ENCODE measurements at places on chromosomes 1 and 21.

DNA sequence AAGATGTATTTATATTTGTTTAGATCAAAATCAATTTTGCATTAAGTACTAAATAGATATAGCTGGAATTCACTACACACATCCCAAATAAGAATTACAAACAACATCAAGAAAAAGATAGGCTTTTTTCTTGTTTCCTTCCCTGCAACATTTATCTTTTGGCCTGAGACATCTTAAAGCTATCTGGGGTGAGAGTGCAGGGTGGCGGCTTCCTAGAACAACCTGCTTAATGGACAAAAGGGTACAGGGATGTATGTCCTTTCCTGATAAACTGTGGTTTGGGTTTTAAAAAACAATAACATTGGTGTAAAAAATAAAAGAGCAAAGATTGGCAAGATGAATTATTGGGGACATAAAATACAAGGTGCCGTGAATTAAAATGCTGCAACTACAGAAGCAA lies 54.4 kb downstream of the EPRS1 start:
- no peak for DNase-seq

DNA sequence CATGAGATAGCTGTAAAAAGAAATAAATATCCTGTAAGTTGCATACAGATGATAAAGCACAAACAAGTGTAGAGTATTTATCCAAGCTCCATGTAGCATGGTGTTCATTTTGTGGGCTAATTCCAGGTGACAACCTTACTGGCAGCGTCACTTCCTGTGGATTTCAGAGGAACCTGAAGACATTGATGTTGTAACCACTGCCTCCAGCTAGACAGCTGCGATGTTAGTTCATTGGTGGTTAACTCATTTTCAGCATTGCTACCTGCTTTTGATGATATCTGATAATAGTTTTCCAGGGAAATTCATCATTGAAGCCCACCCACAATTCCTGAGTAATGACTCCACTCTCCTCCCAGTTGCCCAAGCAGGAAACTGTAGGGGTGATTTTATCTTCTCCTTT lies 3.0 kb downstream of the HSD3B1 start:
- no peak for DNase-seq

GRCh38 chr1:109635862-109636200 lies 16.2 kb downstream of the AMPD2 start:
- no peak for DNase-seq

- DNase-seq, result no peak
Observed at GRCh38 chr1:112397841-112398240, 1.8 kb downstream of the CTTNBP2NL start.

- DNase-seq, result no peak
Observed at GRCh38 chr1:162456323-162456722, 41.3 kb upstream of the UHMK1 start.

- DNase-seq, result no peak
Observed at GRCh38 chr1:167499106-167499505, 19.2 kb downstream of the CD247 start.
